ENCODE measurements at places on chromosomes 1 and 21.

DNA sequence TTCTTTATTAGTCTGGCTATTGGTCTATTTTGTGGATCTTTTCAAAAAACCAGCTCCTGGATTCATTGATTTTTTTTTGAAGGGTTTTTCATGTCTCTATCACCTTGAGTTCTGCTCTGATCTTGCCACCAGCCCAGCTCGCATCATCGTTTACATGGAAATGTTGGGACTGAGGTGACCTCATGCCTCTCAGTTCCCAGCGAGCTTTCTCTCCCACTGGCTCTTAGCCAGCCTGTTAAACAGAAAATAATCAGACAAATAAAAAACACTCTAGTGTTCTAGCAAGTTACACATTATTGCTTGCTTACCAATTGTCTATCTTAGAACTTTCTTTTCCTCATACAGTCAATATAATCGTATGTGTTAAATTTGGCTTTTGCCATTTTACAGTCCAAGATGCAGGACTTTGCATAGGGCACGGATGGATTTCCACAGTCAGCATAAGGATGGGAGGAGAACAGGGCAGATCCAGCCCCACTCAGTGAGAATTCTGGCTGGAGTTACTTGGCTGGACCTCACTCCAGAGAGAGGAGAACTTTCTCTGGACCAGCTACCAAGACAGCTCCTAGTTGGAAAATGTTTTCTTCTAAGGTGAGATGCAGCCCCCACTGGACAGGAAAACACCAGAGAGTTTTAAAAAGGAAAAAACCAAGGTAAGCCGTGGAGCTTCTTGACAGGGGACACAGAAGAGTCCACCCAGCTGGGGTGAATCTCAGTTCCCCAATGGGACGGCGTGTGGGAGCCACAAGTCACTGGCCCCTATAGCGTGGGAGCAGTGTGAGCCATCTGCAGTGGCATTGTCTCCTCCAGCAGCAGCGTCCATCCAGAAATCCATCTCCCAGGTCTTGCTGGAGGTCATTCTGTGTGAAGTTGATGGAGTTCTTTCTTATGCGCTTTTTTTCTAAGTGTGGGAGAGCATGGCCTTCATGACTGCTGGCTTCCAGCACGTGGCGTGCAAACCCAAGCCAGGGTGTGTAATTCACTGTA is 17.6 kb downstream of the PGBD2 start:
- DNase-seq = no peak
- no peaks in the 10 kb centered on the region for H3K36me3 ChIP-seq
- H3K27ac ChIP-seq = no peak overlapping the region
- no peak overlapping the region for H3K4me3 ChIP-seq
- no peaks in the 10 kb centered on the region for H3K27me3 ChIP-seq
- no peaks in the 10 kb centered on the region for H3K4me1 ChIP-seq

DNA sequence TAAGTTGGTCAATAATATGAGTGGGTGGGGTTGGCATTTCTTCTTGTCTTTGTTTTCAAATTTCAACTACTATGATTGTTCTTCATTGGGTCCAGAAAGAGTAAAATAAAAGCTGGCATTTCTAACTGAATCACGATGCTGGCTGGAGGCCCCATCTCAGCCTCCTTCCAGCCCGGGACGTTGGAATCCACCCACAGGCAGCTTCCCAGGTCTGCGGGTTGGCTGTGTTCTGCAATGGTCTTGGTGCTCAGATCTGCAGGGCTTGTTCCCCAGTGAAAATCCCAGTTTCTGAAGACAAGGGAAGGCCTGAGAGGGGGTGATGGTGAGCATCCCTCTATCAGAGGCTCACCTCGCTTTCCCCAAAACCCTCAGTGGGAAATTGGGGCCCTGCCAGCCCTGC is 54.7 kb upstream of the ARHGEF16 start:
- H3K27me3 ChIP-seq = no peaks in the 10 kb centered on the region
- no peak overlapping the region for H3K27ac ChIP-seq
- no peak for DNase-seq

- DNase-seq = no peak
- H3K27me3 ChIP-seq = no peaks in the 10 kb centered on the region
- H3K27ac ChIP-seq = no peak overlapping the region
- H3K36me3 ChIP-seq = no peaks in the 10 kb centered on the region
Observed at GRCh38 chr1:115728341-115728740, 40.2 kb downstream of the CASQ2 start.

DNA sequence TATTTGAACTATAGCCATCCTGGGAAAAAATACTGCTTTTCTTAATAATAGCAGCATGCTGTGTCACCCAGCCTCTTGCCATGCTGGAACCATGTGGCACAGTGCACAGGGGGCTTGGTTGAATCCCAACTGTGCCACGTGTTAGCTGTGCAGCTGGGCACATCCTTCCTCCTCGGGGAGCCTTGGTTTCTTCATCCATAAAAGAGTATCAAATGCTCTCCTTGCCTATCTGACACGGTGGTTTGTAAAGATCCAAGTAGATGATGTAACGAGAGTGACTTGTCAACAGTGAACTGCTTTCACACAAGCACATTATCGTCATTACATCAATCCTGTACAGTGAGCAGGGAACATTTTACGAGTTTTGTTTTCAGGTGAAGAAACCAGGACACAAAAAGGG is 24.4 kb downstream of the VASH2 start:
- 0 out of 2 replicates have a peak, but pooled peaks cover 1% of the 10 kb centered on the region for H3K4me1 ChIP-seq
- no peak for DNase-seq
- no peak overlapping the region for H3K27ac ChIP-seq
- H3K4me3 ChIP-seq = no peak overlapping the region

- H3K27me3 ChIP-seq = no peaks in the 10 kb centered on the region
- H3K4me3 ChIP-seq = no peak overlapping the region
- H3K4me1 ChIP-seq = peaks cover 2% of the 10 kb centered on the region
- no peaks in the 10 kb centered on the region for H3K36me3 ChIP-seq
- no peak overlapping the region for H3K27ac ChIP-seq
- DNase-seq = no peak
Observed at GRCh38 chr1:2468041-2468472, 8.0 kb upstream of the PLCH2 start.

- no peaks in the 10 kb centered on the region for H3K36me3 ChIP-seq
- H3K27me3 ChIP-seq = no peaks in the 10 kb centered on the region
- no peak for DNase-seq
- H3K27ac ChIP-seq = no peak overlapping the region
Observed at GRCh38 chr21:15631342-15631741, 98.4 kb upstream of the USP25 start.

- H3K27me3 ChIP-seq = no peaks in the 10 kb centered on the region
- no peak for DNase-seq
- H3K27ac ChIP-seq = no peak overlapping the region
- no peaks in the 10 kb centered on the region for H3K36me3 ChIP-seq
- H3K4me3 ChIP-seq = no peak overlapping the region
Observed at GRCh38 chr21:41067709-41068108, 100.3 kb upstream of the BACE2 start.

GRCh38 chr1:167297222-167298214 is 76.8 kb downstream of the POU2F1 start:
- H3K4me3 ChIP-seq = no peak overlapping the region
- H3K36me3 ChIP-seq = no peaks in the 10 kb centered on the region
- no peak overlapping the region for H3K27ac ChIP-seq
- no peak for DNase-seq

DNA sequence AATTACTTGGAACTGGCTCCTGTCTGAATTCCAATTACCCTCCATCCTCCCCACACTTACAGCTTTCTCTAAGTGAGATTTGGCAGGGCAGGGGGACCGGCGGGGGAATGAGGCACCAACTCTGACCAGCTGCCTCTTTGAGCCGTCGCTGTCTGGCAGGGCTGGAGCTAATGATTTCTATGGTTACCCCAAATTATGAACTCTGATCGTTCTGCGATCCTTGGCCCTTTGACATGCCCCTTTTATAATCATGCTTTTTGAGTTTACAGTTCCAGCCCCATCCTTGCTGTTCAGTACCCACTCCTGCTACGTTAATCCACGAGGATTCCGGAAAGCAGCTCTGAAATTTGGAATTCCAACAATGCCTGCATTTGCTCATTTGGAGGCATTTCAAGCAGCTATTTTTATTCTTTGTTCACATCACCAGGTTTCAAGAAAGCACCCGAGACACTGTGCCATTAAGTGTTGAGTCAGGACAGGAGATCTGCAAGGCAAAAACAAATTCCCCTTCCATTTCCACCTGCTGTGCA is 54.6 kb upstream of the LBR start:
- H3K4me1 ChIP-seq = peaks cover 3% of the 10 kb centered on the region
- no peak overlapping the region for H3K27ac ChIP-seq
- no peak for DNase-seq
- H3K4me3 ChIP-seq = no peak overlapping the region

- DNase-seq = no peak
- H3K36me3 ChIP-seq = peaks cover 10% of the 10 kb centered on the region
- H3K4me3 ChIP-seq = no peak overlapping the region
Observed at GRCh38 chr1:11204396-11205190, 15.4 kb downstream of the ANGPTL7 start.

- H3K4me1 ChIP-seq = no peaks in the 10 kb centered on the region
- no peaks in the 10 kb centered on the region for H3K36me3 ChIP-seq
- H3K27me3 ChIP-seq = no peaks in the 10 kb centered on the region
Observed at GRCh38 chr1:208848854-208849253, 604.7 kb upstream of the PLXNA2 start.

GRCh38 chr21:32382108-32382644 is 10.6 kb downstream of the URB1 start:
- H3K36me3 ChIP-seq = peaks cover 22% of the 10 kb centered on the region
- DNase-seq = no peak
- H3K4me1 ChIP-seq = no peaks in the 10 kb centered on the region
- H3K27ac ChIP-seq = no peak overlapping the region

DNA sequence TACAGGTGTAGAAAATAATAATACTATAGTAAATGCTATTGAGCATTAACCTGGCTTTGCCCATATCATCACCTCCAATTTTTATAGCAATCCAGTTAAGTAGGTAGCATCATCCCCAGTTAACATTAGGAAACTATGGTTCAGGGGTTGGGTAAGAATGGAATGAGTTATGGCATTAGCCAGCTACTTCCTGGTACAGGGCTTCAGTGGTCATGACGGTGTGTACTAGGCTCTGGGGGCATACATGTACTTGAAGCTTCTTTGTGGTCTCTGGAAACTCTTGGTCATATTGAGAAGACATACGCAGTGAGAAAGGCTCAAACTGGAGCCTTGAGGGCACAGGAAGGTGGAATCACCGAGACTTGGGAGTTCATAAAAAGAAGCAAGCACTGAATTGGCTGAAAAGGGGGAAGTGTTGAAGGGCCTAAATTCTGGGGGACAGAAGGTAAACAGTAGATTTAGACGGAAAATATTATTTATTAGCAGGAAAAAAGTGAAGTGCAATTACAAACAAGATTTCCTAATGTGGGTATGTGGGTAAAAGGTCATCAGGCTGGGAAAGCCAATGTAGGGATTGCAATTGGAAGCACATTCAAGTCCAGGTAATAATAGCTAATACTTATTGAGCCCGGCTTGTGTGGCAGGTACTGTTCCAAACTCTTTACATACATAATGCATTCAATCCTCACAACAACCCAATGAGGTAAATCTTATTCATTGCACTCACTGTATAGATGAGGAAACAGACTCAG is 114.2 kb upstream of the ATP1A1 start:
- no peaks in the 10 kb centered on the region for H3K4me1 ChIP-seq
- H3K27ac ChIP-seq = no peak overlapping the region
- H3K36me3 ChIP-seq = no peaks in the 10 kb centered on the region
- no peak for DNase-seq
- no peaks in the 10 kb centered on the region for H3K27me3 ChIP-seq

GRCh38 chr1:156203331-156203730 is 9.4 kb downstream of the SLC25A44 start:
- no peak overlapping the region for H3K4me3 ChIP-seq
- H3K27me3 ChIP-seq = no peaks in the 10 kb centered on the region
- DNase-seq = no peak
- H3K4me1 ChIP-seq = no peaks in the 10 kb centered on the region
- peaks cover 6% of the 10 kb centered on the region for H3K36me3 ChIP-seq
- no peak overlapping the region for H3K27ac ChIP-seq

GRCh38 chr1:76027341-76027740 is 47.2 kb upstream of the ST6GALNAC3 start:
- no peaks in the 10 kb centered on the region for H3K27me3 ChIP-seq
- H3K4me3 ChIP-seq = no peak overlapping the region
- DNase-seq = no peak

DNA sequence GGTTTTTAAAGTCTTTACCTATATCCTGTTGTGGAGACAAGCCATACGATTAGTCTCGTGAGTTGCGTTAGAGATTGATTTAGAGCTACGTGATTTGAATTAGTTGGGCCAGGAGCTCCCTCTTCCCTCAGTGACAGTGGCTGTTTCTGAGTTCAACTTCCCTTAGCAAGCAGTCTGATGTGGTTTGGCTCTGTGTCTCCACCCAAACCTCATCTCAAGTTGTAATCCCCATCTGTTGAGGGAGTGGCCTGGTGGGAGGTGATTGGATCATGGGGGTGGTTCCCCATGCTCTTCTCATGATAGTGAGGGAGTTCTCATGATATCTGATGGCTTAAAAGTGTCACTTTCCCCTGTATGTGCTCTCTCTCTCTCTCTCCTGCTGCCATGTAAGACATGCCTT is 192.9 kb upstream of the PTGFR start:
- no peaks in the 10 kb centered on the region for H3K36me3 ChIP-seq
- H3K27me3 ChIP-seq = no peaks in the 10 kb centered on the region
- DNase-seq = no peak
- no peak overlapping the region for H3K4me3 ChIP-seq
- no peak overlapping the region for H3K27ac ChIP-seq

Data from iPS DF 6.9 (cell line).